ENCODE measurements at places on chromosomes 2 and 18.
A peak's percentile ranks its signal among the peaks of the same experiment; 100 is the strongest.

DNA sequence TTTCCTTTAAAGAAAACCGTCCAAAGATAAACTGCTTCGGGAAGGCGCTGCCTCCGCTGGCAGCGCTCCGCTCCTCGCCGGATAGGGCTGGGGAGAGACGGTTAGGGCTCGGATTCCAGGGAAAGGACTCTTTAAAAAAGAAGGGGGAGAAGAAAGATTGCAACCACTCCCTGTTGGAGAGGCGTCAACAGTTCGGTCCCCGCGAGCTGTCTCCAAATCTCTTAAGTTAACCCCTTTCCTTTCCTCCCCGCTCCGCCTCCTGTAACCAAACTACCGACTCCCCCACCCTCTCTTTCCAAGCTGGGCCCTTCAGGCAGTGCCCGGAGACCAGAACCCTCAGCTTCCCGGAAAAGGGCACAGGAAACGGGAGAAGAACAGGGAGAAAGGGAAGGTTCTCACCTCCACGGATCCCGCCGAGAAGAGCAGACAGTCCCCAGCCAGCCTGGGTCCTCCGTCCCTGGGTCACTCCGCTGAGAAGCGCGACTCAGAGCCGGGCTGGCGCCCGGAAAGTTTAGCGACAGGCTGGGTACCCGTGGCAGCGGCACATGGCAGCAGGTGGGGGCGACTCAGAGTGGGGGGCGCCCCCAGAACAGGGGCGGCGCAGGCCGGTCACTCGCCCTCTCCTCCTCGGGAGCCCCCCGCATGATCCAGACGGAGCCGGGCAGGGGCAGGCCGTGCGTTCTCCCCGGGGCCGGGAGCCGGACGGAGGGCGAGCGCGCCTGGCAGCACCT lies 675 bp downstream of the FZD5 start:
- DNase-seq = no peak

DNA sequence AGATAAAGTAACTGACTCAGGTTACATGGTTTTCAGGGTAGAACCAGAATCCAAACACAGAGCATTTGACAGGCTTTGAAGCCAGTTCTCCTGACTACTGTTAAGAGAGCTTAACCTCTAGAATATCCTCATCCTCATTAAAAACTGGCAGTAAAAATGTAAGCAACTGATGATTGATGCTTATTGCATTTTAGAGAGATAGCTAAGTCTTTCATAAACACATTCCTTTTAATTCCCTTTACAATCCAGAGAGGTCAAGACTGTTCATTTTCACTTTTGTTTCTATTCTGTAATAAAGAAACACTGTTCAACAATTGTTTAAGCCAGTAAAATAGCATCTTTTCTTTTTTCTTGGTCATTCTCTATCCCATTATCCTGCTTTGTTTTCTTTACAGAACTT lies 53.9 kb upstream of the RAB27B start:
- DNase-seq = peak; percentile 75

GRCh38 chr18:48279312-48279711 lies 129.9 kb downstream of the ZBTB7C start:
- no peak for DNase-seq

GRCh38 chr2:30332791-30333453 lies 101.6 kb downstream of the LBH start:
- DNase-seq = no peak

GRCh38 chr2:241733391-241734207 lies 831 bp upstream of the D2HGDH start:
- no peak for DNase-seq

- DNase-seq = no peak
Measured at GRCh38 chr2:86298411-86299390, 38.7 kb downstream of the REEP1 start.

DNA sequence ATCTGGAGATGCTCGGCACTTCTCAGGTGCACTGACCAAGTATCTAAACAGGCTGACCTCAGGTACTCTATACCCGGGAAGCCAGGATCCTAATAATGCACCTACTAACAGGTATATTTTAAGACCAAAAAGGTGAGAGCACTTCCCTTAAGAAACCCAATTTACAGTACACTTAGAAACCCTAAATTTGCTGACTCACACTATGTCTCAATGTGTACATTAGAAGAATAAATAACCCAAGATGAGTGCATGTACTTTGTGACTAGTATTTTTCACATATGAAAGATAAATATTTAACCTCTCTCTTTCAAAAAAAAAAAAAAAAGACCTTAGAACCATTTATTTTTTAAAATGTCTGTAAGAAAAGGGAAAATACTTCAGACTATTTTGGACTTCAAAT lies 118.8 kb downstream of the ZNF516 start:
- no peak for DNase-seq
